ENCODE measurements at places on chromosomes 7 and 10. TPM values are rescaled to one million over a fixed set of nuclear protein-coding genes. Genes with fewer than 3 reads are reported as not detected.
A peak's percentile ranks its signal among the peaks of the same experiment; 100 is the strongest.

Gene BRAT1
- total RNA-seq: 42.6 TPM

DNA sequence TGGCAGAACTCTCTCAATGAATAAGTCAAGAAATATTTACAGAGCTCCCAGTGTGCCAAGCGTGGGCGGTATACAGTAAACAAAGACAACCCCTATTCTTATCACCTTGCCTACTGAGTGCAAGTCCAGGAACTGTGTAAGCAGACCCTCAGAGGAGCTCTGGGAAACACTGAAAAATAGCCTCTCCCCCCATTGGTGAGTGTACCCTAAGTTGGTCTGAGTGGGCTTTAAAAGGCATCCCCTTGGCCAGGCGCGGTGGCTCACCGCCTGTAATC lies 1.2 kb downstream of the DYDC2 start:
- H3K4me1 ChIP-seq: no peaks in the 10 kb centered on the region
- H3K27me3 ChIP-seq: no peaks in the 10 kb centered on the region
- H3K36me3 ChIP-seq: peaks cover 3% of the 10 kb centered on the region
- H3K4me3 ChIP-seq: peak overlapping the region; percentile 87

- H3K27me3 ChIP-seq: no peaks in the 10 kb centered on the region
- DNase-seq: no peak
- H3K27ac ChIP-seq: no peak overlapping the region
- peaks cover 5% of the 10 kb centered on the region for H3K36me3 ChIP-seq
These were observed 6.6 kb upstream of the TMEM184A start for GRCh38 chr7:1562597-1563051.

Gene TRIL
- total RNA-seq: 3.1 TPM

- H3K27ac ChIP-seq: no peak overlapping the region
- no peak for DNase-seq
- no peaks in the 10 kb centered on the region for H3K4me1 ChIP-seq
- H3K36me3 ChIP-seq: no peaks in the 10 kb centered on the region
- no peaks in the 10 kb centered on the region for H3K27me3 ChIP-seq
- H3K4me3 ChIP-seq: no peak overlapping the region
These were observed 33.8 kb downstream of the ACSL5 start for GRCh38 chr10:112407696-112408095.

Gene DRGX
- total RNA-seq: not detected

- DNase-seq: no peak
- H3K27me3 ChIP-seq: no peaks in the 10 kb centered on the region
- no peak overlapping the region for H3K4me3 ChIP-seq
- H3K36me3 ChIP-seq: no peaks in the 10 kb centered on the region
These were observed 144.7 kb downstream of the TRIL start for GRCh38 chr7:28813243-28813962.

DNA sequence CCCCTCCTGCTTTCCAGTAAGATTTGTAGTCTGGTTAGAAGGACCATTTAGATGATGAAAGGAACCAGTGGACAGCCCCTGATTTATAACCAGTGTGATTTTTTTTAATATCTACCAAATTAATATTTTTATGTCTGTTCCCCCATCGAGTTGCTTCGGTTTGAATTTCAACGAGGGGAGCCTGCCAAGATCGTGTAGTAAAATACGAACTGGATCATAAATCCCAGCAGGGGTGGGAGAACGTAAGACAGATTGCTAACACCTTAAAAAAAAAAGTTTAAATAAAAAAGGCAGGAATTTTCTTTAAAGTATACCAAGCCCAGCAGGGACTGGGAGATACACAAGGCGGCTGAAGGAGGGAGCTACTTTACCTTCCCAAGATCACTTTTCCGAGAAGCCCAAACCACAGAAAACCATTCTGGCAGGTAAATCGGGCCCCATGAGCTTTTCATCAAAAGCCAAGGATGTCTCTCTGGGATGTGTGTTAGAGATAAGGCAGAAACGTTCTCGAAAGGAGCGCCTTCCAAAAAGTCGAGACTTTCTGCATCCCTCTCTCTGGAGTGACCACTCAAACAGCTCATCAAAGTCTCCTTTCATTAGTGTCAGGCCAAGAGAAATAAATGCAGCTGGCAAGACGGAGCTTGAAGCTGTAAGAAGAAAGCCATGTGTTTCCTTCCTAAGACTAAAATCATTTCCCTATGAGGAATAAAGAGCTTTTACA lies 270.5 kb upstream of the NFE2L3 start:
- H3K27me3 ChIP-seq: no peaks in the 10 kb centered on the region
- H3K27ac ChIP-seq: no peak overlapping the region
- H3K4me3 ChIP-seq: no peak overlapping the region
- no peaks in the 10 kb centered on the region for H3K4me1 ChIP-seq
- no peaks in the 10 kb centered on the region for H3K36me3 ChIP-seq
- no peak for DNase-seq

Gene LRRC17
- 2.1 TPM for total RNA-seq

DNA sequence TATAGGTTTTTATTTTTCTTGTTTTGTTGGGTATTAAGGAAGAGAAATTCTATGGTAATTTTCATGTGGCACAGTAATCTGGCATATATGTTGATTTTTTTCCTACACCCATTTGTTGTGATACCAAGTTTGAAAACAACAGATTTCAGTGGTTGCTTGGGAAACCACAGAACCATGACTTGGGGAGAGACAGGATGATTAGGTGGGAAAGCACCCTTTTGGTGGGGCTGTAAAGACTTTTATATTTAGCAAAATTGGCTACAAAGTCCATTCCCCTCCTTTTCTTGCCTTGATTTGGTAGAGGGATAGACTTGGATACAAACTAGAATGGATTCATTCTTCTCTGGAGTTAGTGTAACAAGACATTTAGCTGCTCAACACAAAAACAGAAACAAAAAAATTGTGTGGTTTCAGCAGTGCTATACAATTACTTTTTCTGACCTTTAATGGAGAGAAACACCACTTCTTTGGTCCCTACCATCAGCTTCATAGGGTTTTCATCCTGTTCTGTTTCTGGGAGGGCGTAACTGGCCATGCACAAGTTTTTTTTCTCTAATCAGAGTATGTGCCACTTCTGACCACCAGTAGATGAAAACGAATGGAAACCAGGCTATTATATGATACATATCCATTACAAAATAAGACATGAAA lies 52.7 kb downstream of the FIGNL1 start:
- no peak overlapping the region for H3K4me3 ChIP-seq
- H3K27ac ChIP-seq: no peak overlapping the region
- DNase-seq: no peak
- H3K27me3 ChIP-seq: no peaks in the 10 kb centered on the region

GRCh38 chr10:117502421-117503243 lies 39.9 kb upstream of the EMX2 start:
- peak; percentile 20 for DNase-seq
- H3K4me1 ChIP-seq: no peaks in the 10 kb centered on the region
- H3K27ac ChIP-seq: no peak overlapping the region
- H3K36me3 ChIP-seq: no peaks in the 10 kb centered on the region
- no peak overlapping the region for H3K4me3 ChIP-seq
- H3K27me3 ChIP-seq: no peaks in the 10 kb centered on the region

Gene ATOH7
- 0.20 TPM for total RNA-seq

Gene GPC2
- 45.2 TPM for total RNA-seq

DNA sequence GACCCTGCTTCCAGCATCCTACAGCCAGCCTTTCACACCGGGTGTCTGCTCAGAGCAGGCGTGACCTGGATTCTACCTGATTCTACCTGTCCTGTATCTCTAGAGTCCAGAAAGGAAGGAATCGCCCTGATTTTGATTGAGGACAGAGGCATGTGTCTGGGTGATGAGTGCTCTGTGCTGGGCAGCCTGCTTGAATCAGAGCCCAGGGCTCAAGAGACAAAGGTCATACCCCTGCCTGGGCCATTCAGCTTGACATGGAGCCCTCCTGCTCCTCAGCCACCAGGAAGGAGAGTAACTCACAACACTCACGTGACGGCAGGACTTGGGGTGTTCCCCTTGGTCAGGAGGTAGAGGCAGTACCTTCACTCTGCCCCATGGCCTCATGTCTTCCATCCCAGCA lies 11.2 kb downstream of the GAD2 start:
- H3K27me3 ChIP-seq: no peaks in the 10 kb centered on the region
- no peaks in the 10 kb centered on the region for H3K4me1 ChIP-seq
- DNase-seq: no peak
- H3K27ac ChIP-seq: no peak overlapping the region

DNA sequence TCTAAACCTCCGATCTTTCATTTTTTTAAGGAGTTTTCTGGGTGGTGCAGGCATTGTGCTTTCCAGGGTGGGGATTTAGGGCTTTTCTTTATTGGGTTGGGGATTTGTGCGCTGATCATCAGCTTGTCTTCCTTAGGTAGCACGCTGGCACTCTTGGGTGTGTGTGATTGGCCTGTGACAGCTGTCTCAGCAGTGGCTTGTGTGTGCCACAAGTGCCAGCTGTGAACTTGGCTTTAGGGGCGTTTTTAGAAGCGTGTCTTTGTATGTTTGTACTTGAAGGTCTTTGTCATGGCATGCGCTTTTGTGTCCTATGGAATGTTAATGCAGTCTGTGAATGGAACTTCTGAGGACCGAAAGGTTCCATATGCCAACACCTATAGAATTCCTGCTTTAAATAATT lies 788 bp downstream of the AKAP9 start:
- peak overlapping the region; percentile 95 for H3K4me3 ChIP-seq
- peak; percentile 31 for DNase-seq
- peaks cover 6% of the 10 kb centered on the region for H3K27me3 ChIP-seq
- H3K27ac ChIP-seq: no peak overlapping the region
- no peaks in the 10 kb centered on the region for H3K36me3 ChIP-seq

GRCh38 chr7:139060695-139061237 lies 24.9 kb upstream of the ZC3HAV1L start:
- no peaks in the 10 kb centered on the region for H3K4me1 ChIP-seq
- H3K27ac ChIP-seq: no peak overlapping the region
- H3K4me3 ChIP-seq: no peak overlapping the region
- DNase-seq: no peak

DNA sequence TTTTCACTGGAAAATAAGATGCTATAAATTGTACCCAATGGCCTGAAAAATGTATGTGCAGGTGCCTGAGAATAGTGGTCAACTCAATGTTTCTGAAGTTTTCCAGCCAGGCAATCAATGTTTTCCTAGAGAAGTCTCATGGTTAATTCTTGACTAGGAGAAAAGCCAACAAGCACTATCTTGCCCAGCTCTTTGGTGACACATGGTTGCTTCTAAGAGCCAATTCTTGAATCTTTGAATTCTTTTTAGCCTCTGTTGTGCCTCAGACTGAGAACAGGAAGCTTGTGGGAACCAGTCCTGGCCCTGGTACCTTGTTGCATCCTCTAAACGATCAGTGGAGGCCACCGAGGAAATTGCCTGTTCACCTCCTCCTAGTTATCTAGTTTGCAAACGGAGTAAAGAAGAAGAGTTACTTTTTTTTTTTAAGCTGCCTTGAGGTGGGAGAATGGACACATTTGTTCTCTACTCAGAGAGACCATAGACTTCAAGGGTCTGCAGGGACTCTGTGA lies 144.0 kb upstream of the MKLN1 start:
- no peak overlapping the region for H3K4me3 ChIP-seq
- no peaks in the 10 kb centered on the region for H3K36me3 ChIP-seq
- H3K4me1 ChIP-seq: no peaks in the 10 kb centered on the region

Gene AASS
- 398 TPM for total RNA-seq

DNA sequence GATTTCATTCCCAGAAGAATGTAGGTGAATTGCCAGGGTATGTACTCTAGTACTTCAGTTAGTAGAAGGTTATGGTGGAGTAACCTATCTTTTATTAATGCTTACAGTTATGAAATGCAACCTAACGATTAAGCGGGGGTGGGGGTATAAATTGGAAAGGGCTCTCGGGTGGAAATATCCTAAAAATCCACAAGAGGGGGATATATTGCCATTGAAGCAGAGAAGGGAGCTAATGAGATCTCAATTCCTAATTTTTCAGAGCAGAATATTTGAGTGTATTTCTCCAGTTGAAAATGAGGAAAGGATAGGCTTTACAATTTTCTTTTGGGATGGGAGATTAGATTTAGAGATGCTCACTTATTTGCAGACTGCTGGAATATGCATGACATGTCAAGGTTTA lies 90.8 kb downstream of the DNAJB9 start:
- DNase-seq: no peak
- no peak overlapping the region for H3K4me3 ChIP-seq
- no peaks in the 10 kb centered on the region for H3K27me3 ChIP-seq
- no peak overlapping the region for H3K27ac ChIP-seq
- H3K4me1 ChIP-seq: no peaks in the 10 kb centered on the region

Gene ZNF37A
- total RNA-seq: 9.5 TPM

DNA sequence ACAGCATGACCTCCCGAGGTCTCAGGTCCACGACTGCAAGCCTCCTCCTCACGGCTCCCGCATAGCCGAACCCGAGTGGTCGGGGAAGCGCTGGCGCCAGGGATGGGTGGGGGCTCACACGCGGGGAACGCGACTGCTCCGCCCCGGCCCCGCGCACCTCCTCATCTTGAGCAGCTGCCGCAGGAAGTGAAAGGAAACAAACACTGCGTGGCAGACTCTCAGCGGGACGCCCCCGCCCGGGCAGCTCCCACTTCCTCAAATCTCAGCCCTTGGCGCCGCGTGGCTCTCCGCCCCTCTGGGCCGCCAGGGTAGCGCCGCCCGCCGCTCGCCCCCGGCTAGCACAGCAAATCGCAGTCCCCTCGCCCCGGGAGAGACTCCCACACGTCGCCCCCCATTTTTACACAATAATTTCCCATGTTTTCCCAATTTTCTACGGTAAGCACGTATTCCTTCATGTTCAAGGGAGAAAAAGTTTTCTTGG lies at the start of gene TMEM243:
Gene TMEM243, minus strand, starts transcription at position 188 of the 481 bp plus-strand sequence. CDS start 229 bp downstream, outside the sequence.
- H3K4me3 ChIP-seq: peak within 1 kb of the TSS; percentile 97
- no peak within 1 kb of the TSS for H3K27ac ChIP-seq
- no peaks in the 10 kb centered on the region for H3K36me3 ChIP-seq
- peaks cover 7% of the 10 kb centered on the region for H3K27me3 ChIP-seq
- peak; percentile 53 for DNase-seq

DNA sequence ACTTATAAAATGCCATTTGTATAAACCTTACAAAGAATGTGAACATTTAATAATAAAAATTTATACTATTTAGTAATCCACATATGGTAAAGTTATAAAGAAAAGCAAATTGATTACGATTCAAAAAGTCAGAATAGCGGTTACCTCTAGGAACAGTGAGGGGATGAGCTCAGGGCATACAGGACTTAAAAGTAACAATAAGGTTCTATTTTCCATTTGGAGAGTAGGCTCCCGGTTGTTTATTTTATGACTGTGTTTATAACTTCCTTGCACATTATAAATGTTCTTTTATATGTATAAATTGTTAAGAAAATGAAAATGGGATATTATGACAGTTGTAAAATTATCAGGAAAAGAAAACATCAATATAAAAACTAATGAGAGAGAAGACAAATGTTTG lies 135.7 kb downstream of the AVL9 start:
- H3K27me3 ChIP-seq: no peaks in the 10 kb centered on the region
- no peak overlapping the region for H3K4me3 ChIP-seq
- no peaks in the 10 kb centered on the region for H3K4me1 ChIP-seq
- H3K36me3 ChIP-seq: no peaks in the 10 kb centered on the region

- peak overlapping the region; percentile 77 for H3K4me3 ChIP-seq
- no peaks in the 10 kb centered on the region for H3K4me1 ChIP-seq
- DNase-seq: no peak
- H3K36me3 ChIP-seq: no peaks in the 10 kb centered on the region
These were observed 409 bp downstream of the DNMBP start for GRCh38 chr10:100009283-100009792.

Gene BICC1
- 0.57 TPM for total RNA-seq

All from H9 (cell line).